ENCODE measurements at places on chromosomes 4 and X.

DNA sequence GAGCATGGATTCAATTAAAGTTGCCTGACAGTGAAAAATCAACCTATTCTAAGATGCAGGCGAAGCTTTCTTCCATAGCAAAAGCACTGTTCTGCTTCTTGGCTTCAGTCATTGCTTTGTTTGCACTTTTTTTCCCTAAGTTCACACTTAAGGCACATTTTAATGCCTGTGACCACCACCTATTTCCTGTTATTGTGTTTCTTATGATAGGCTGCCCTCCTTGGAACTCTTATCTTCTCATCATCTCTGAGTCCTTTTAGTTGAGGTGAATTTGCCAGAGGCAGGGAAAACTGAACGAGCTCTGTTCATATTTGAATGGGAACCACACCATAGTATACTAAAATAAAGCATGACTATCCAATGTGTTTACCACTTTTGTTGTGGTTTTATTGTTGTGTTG is 119.8 kb downstream of the SPCS3 start:
- no peak for DNase-seq

DNA sequence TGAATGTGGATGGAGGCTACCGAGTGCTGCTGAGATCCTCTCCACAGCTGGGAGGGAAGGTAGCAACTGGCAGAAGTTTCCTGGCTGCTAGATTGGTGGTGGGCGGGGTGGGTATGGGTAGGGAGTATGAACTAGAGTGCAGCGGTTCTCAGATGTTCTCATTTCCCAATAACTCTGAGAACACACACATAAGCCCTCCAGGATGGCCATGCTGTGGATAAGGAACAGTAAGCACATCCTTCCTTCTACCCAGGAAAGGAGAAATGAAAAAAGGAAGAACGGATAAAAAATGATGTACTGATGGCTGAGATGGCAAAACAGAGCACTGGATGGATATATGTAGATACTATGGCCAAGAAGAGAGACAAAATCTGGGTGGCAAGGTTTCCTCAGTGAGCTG is 116.0 kb downstream of the ZNF827 start:
- DNase-seq, result no peak

DNA sequence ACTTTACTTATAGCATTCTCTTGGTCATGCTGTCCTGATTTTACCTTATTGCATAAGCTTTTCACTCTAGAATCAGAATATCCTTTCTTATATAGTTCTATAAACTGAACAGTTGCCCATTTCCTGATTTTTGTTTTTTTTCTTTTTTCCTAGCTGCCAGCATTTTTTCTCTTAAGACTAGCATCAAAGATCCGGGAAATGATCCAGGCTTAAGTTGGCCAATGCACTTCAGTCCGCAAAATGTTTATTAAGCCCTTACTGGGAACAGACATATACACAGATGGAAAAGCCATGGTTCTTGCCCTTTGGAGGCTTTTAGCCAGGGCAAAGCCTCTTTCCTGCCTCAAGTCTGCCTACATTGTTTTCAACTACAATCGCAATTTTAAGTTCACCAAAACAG is 10.1 kb upstream of the BMP2K start:
- DNase-seq, result no peak

GRCh38 chrX:70808942-70809940 is 99.3 kb downstream of the TEX11 start:
- no peak for DNase-seq

DNA sequence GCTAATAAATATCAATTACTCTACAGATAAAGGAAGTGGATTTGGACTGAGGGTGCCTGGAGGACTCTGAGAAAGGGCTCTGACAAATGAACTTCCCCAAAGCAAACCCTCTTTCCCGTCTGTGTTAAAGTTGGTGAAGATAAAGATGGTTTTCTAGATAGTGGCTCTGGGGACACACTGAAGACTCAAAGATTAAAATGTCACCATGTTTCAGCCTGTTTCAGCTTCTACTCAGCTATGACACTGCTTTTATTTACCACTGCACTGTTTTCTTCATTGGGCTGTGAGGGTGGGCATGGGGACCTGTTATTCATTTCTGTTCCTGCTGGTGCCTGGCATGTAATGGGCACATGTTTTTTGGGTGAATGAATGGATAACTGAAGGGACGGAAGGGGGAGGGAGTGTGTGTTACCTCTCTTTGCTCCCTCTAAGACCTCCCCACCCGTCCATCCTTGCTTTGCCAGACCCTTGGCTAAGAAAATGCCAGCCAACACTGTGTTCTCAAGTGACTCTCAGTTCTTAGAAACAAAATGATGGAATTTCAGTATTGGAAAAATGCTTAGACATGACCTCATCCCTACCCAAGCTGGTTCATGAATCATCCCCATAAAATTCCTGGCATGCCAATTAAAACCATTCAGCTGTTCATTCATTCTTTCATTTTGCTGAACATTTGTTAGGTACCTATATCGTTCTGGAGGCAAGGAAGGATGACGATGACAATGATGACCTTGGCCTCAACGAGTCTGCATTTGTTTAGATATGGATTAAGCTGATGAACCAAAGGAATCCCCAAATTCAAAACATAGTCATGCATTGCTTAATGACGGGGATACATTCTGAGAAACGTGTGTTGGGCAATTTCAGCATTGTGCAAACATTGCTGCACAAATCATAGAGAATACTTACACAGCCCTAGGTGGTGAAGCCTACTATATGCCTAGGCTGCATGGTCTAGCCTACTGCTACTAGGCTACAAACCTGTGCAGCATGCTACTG is 13.4 kb upstream of the STK32B start:
- no peak for DNase-seq

DNA sequence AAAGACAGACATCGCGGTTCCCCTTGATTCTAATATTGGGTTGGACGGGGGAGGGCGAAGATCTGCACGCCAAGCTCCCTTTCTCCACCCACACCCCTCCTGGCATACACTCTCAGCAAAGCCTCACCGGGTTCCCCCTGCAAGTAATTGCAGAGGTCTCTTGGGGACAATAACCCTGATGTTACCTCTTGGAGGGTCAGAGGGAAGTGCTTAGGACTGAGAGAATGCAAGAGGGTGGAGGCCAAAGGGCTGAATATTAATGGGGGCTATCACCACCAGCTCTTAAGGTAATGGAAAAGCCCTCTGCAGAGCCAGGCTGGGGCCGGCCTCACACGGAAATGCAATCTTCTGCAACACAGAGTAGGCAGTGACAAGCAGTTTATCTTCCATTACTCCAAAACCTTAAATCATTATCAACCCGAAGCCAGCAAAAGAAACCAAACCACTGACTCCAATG is 344.1 kb upstream of the GATB start:
- no peak for DNase-seq

DNA sequence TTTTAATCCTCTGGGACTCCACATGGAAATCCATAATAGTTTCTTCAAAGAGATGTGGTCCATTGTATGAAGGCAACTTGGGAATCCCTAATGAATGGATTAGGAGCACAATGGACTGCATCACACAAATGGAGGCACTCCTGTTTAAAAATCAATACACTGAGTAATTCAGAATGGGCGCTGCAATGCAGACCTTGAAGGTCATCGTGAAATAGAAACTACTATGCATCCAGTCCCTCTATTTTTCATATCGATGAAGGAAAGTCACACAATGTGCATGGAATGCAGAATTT is 98.8 kb upstream of the EGFL6 start:
- DNase-seq, result no peak

- DNase-seq, result no peak
These were observed 45.5 kb downstream of the CLNK start for GRCh38 chr4:10639100-10639499.

- no peak for DNase-seq
These were observed 14.1 kb upstream of the SEC24D start for GRCh38 chr4:118849867-118850487.

DNA sequence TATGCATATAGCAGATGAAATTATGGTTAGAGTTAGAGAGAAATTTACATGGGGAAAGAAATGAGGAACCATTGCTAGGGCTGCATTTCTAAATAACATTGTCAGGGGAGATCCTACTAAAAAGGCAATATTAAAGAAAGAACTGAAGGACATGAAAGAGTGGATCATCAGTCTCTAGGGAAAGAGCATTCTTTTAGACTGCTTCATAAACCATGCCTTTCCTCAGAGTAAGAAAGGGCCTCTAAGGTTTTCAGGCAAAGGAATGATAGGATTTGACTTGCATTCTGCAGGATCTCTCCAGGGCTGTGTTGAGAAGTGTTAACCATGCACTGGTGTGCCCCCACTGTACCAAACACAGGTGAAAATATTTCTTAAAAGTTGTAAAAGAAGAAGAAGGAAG is 385.4 kb upstream of the MAD2L1 start:
- no peak for DNase-seq

DNA sequence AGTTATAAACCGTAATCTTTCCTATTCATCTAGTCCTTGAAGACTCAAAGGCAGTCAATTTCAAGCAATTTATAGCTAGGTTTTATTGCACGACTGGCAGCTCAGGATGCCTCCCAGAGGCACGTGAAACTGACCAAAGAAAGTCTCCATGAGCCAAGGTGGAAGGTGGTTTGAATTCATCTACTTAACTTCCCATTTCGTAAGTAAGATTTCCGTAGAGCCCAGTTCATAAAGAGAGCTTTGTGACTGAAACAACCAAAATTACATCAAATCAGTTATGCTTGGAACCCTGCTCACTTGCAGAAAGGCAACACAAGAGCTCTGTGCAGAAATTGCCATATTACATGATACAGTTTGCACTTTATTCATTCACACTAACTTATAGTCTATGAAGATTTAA is 556.0 kb downstream of the TRIML1 start:
- no peak for DNase-seq

- DNase-seq, result no peak
These were observed 959.1 kb upstream of the LCORL start for GRCh38 chr4:18980516-18981233.

- no peak for DNase-seq
These were observed 197.5 kb downstream of the VEGFC start for GRCh38 chr4:176595257-176595656.

GRCh38 chrX:53227224-53227765 is 2.3 kb upstream of the KDM5C start:
- no peak for DNase-seq

DNA sequence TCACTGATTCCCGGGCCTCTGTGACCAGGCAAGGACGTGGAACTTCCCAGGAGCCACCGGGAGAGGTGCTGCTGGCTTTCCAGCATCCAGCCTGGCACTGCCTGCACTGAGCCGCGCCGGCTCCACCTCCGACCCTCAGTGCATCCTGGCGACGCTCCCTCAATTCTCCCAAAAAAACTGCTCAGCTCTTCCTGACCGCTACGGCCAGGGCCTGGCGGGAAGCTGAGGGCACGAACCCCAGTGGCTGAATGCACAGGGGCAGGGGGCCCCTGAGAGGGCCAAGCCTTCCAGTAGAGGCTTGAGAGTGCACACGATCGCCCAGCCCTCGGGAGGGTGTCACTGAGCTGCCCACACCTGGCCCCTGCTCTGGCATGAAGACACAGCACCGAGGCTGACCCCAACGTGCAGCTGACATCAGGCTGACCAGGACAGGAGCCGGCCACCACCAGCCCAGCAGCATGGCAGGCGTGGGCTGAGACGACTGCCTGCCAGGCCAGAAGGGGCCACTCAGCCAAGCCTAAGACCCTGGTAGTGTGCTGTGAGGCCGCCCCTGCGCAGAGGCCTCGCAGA is 6.9 kb downstream of the CTBP1 start:
- DNase-seq, result no peak

GRCh38 chrX:31268359-31268758 is 196.5 kb upstream of the FTHL17 start:
- no peak for DNase-seq

DNA sequence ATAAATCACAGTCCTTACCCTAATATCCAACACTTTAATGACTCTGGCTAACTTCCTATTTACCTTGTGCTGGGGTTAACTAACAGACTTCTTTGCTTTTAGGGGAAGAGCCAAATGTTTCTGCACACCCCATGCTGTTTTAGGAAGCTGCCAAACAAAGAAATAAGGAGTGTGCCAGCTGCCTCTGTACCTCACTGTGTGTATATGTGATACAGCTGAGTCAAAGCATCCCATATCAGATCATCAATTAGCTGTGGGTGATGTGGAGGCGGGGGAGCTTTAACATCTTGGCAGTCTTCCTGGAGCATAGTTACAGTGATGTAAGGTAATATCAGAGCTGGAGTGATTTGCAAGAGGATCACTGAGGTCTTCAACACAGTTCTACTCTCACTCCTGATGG is 95.4 kb downstream of the COL25A1 start:
- no peak for DNase-seq

- DNase-seq, result no peak
These were observed 7.9 kb upstream of the RGS12 start for GRCh38 chr4:3284734-3285557.

DNA sequence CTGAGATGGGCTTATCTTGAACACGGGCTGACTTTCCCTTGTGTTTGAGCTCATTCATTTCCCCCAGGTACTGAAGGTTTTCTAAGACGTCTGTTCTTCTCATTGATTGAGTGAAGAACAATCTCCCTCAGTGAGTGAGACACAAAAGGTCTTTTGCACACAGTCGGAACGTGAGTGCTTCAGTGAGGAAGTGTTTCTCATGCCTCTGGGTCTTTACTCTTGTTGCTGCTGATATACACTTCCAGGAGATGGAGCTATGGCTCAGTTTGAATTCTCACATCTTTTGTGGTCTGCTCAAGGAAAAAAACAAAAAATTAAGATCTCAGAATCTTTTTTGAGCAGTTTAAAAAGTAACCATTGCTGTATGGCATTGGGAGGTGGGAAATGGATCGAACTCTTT is 981.9 kb upstream of the TENM3 start:
- no peak for DNase-seq

- no peak for DNase-seq
These were observed 2.1 kb downstream of the HHIP start for GRCh38 chr4:144648042-144648441.

DNA sequence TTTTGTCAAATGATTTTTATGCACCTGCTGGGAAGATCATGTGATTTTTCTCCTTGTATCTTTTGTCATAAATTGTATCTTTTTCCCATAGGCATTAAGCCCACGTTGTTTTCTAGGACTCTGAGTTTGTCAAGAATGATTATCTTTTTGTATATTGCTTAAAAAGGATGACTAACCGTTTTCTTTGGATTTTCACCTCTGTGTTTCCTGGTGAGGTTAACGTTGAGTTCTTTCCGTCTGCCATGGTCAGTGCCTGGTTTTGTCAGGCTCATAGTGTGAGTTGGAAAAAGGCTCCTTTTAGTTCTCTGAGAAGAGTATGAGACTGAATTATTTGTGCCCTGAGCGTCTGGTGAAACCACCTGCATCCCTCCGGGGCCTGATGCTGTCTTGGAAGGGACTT is 21.9 kb downstream of the PCGF3 start:
- no peak for DNase-seq

- DNase-seq, result no peak
These were observed 457 bp upstream of the RAB9A start for GRCh38 chrX:13688384-13688957.

DNA sequence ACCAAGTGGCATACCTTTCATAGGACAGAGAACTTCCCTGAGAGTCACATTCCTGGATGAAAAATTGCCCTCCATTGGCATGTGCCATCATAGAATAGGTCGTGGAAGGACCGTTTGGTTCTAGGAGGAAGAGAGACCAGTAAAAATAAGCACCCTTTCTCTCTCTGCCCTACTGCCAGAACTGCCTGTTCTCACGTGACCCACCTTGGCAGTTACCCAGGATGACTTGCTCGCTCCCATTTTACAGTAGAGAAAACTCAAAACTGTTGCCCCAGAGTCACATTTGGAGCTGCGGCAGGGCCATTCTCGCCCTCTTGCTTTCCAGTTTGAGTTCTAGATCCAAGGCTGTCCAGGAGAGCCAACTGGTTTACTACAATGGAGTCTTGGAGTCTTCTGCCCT is 1.1 kb upstream of the NLGN3 start:
- no peak for DNase-seq

- DNase-seq, result no peak
These were observed 8.3 kb downstream of the RNF128 start for GRCh38 chrX:106734827-106735226.

Data from stimulated activated CD4-positive, alpha-beta T cell treated with anti-CD3 and anti-CD28 coated beads, Interleukin-1b, Interleukin-23, amount 100 ng/mL, for 1 hour (primary cell).